ACHN (cell line): ENCODE measurements at places on chromosomes 13 and 19.

- DNase-seq, result no peak
These were observed 36.5 kb downstream of the TSHZ3 start for GRCh38 chr19:31312677-31313244.

GRCh38 chr19:35756377-35757230, at the start of gene HSPB6:
Gene HSPB6 (minus strand): TSS chr19:35757029. CDS start chr19:35757008, 21 bp downstream.
- no peak for DNase-seq

GRCh38 chr13:33145667-33146066, 129.4 kb downstream of the KL start:
- no peak for DNase-seq

- DNase-seq, result peak; percentile 46
These were observed 550 bp upstream of the DLL3 start for GRCh38 chr19:39497996-39498797.

DNA sequence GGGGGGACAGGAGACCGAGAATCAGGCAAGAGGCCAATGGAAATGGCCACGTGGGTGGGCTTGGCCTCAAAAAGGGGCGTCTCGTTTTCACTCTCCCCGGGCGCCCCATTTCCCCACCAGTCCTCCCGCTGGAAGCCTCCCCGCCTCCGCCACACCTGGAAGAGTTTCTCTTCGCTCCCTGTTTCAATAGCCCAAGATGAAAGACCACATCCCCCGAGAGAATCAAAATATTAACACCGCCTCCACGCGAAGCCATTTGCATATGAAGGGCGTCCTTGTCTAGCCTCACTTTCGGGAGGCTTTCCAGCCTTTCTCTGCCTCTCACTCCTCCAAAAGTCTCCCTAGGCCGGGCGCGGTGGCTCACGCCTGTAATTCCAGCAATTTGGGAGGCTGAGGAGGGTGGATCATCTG, 691 bp upstream of the OLFM2 start:
- DNase-seq, result no peak

DNA sequence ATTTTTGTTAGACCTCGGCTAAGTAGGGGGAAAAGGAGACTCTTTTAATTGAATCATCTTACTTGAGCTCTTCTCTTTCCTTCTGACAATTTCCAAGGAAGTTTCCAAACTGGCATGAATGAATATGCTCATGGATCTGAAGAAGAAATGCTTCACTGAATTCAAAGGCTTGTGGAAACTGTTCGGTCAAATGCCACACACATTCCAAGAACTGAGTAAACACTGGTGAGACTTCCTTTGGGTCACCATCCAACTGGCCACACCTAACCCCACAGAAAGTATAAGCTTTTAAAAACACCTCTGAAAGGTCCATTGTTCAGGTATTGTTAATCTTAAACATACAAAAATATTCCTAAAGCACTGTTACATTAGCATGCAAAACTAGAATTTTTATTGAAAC, 33.6 kb downstream of the MTMR6 start:
- DNase-seq, result peak; percentile 71

DNA sequence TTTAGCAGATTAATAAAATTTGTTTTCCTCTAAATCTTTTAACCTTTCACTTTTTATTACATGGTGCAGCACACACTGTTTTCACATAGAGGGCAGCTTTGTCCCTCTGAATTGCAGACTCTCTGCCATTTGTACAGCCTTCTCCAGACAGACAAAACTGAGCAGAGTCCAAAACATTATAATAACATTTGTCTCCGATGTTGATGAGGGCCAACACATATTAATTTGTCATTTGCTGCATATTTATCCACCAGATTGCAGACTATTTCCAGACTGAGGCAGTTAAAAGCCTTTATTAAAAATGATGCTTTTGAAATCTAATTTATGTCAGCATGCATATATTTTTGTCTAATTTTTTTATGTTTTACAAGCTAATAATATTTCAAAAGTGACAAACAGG, 1251.9 kb upstream of the SLC10A2 start:
- DNase-seq, result peak; percentile 60

DNA sequence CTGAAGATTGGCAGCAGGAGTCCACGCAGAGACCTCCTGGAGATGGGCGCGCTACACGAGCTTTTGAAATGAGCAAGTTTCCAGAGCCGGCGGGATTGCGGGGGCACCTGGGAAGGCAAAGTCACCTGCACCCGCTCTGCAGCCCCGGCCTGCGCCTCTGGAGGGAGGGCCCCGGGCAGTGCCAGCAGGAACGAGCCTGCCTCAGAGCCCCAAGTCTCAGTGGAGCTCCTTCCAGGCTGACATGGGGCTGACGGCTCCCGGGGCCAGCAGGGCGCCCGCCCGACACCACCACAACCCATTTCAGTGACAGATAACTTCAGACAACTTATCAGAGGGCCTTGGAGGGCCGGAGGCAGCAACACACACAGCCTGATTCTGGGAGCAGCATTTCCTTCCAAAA, 45.0 kb downstream of the RASA3 start:
- no peak for DNase-seq

GRCh38 chr13:31361673-31362072, 161.9 kb downstream of the B3GLCT start:
- no peak for DNase-seq

DNA sequence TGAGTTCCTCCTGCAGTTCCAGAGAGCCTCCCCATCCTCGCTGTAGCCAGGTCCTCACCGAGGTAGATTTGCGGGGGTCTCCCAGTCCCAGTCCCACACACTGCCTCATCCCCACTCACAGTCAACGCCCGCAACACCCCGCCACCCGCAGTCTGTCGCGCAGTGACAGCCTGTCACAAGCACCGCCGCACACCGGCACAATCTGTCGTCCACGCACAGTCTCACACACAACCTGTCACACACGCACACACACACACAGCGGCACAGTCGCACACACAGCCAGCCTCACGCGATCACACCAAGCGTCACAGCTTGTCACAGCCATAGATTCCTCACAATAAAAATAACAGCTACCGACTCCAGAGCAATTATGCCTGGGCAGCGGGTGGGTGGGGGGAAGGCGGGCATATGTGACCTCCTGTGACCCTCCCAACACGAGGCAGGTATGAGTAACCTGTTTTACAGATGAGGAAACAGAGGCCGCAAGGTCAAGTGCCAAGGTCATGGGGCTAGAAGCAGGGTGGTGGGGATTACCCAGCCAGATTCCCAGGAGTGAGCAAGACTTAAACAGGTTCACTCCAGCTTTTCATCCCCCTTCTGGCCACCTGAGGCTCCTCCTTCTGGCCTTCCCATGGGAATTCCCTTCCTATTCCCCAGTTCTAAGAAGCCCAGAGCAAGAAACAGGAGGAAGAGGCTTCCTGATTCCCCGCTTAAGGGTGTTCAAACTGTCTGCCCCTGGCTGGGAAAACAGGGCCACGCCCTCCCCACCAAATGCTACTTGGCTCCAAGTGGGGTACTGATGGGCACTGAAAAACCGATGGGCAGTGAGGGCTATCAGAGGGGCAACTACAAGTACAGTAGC, 13.9 kb downstream of the NFIX start:
- DNase-seq, result no peak

DNA sequence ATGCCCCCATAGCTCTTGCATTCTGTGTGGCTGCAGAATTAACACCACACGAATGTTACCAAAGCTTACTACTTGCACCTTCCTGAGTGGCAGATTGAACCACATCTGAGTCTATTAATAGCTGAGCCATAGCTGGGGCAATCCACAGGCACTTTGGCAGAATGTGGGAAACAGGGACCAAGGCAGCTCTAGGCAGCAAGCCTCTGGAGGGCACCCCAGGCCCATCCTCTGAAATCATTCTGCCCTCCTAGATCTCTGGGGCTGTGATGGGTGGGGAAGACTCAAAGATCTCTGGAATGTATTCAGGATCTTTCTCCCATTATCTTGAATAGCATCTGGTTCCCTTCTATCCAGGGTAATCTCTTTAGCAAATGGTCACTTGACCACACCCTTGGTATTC, 139.3 kb downstream of the TNFRSF19 start:
- DNase-seq, result no peak

GRCh38 chr13:38900188-38900587, 90.4 kb downstream of the STOML3 start:
- no peak for DNase-seq

- no peak for DNase-seq
These were observed 1243.2 kb upstream of the SLC10A2 start for GRCh38 chr13:104309431-104309830.

- no peak for DNase-seq
These were observed 678.5 kb upstream of the PCDH20 start for GRCh38 chr13:62093984-62094780.

DNA sequence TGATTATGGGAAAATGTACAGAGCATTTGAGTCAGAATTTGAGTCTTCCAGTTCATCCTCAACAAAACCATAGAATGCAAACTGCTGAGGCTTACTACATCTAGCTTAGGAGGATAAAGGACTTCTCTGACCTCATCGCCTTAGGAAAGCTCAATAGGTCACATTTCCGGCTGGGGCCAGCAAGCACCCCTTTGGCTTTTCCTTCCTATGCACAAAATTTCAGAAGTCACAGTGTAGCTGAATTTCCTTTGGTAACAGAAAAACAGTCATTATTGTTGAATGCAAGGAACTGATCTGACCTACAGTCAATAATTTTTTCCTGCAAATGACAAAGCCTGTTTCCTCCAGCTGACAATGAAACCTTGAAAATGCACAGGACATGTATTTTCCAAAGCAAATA, 32.8 kb upstream of the LRCH1 start:
- no peak for DNase-seq

- DNase-seq, result no peak
These were observed 45.8 kb downstream of the EPS15L1 start for GRCh38 chr19:16425993-16426392.

GRCh38 chr13:102227741-102228140, 174.1 kb downstream of the FGF14 start:
- DNase-seq, result no peak

- DNase-seq, result no peak
These were observed 63.0 kb downstream of the TBC1D4 start for GRCh38 chr13:75418997-75419396.

GRCh38 chr13:20405691-20406090, 120.0 kb downstream of the CRYL1 start:
- no peak for DNase-seq

DNA sequence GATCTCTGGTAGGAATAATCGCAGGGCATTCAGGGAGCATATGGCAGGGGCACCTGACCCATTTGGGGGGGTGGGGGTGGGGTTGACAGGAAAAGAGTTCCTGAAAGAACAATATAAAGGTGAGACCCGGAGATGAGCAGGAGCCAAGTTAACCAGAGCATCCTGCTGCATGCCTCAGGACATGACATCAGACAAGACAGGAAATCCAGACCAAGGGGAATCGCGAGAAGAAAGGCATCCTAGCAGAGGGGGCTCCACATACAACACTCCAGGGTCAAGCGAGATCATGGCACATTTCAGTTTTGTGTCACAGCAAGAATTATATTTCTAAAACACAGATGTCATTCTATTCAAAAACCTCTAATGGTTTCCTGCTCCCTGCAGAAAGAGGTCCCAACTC, 393.1 kb downstream of the COG6 start:
- DNase-seq, result no peak

- no peak for DNase-seq
These were observed 4.4 kb downstream of the ATP12A start for GRCh38 chr13:24684600-24684998.

DNA sequence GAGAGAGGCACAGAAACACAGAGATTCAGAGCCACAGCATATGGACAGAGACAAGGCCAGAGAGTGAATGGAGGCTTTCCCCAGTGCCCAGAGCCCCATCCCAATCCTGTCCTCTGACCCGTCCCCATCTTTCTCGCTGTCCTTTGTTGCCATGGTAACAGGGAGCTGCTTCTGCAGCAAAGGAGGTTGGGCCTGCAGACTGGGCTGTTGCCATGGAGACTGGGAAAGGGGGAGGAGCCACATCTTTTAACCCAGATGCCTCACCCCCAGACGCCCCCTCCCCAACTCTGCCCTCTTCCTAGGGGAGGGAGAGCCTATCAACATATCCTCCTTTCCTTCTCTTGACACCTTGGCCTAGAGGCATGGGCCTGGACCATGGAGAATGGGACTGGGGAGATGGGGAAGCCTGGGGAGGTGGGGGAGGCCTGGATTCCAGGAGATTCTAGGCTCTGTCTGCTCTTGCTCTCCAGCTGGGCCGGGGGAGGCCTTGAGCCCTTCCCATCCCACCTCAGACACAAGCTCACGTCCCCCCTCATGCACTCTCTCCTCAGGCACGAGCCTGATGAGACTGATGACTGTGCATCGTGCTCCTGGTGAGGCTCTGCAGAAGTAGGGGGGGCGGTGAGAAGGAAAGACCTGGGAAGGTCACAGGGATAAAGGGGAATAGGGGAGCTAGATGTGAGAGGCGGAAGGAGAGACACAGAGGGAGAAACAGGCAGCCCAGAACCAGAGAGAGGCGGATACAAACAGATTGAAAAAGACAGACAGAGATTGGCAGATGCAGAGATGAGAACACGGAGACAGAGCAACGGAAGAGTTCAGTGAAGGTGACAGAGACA, 2.1 kb upstream of the ATP1A3 start:
- no peak for DNase-seq

DNA sequence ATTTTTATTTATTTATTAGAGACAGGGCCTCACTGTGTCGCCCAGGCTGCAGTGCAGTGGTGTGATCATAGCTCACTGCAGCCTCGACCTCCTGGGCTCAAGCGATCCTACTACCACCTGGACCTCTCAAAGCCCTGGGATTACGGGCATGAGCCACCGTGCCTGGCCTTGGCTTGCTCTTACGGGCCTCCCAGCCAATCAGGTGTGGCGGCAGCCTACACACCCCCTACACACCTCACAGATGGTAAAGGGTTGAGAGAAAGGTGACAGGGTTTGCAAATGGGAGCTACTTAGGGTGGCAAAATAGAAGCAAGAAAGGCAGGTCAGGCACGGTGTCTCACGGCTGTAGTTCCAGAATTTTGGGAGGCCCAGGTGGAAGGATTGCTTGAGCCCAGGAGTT, 1.0 kb upstream of the ZBTB32 start:
- DNase-seq, result no peak

GRCh38 chr13:72341904-72342303, 385.5 kb downstream of the MZT1 start:
- DNase-seq, result no peak

DNA sequence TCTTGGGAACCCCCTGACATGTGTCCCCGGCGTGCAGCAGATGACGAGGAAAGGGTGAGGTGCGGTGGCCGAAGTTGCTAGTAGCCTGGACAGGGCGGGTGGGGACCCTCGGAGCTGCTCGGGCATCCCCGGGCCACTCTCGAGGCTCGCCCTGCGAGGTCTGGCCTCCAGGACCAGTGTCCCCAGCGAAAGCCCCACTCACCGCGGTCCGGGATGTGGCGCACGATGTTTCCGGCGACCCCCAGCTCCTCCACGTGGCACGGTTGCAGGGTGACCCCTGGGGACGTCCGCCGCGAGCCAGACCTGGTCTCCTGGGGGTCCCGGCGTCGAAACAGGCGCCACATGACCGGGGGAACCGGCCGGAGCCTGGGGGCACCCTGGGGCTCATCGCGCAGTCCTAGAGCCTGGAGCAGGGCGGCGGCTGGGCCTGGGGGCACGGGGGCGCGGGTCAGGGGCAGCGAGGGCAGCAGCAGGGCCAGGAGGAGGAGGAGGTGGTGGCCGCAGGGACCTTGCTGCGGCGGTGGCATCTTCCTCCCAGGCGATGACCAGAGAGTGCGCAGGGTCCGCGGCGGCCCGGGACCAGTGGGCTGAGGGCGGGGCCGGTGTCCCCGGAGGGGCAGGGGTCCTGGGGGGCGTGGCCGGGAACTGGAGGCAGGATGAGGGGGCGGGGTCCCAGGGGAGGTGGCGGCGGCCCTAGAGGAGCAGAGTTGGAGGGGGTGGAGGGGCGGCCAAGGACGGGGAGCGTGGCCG, 26.0 kb downstream of the CERS1 start:
- no peak for DNase-seq
